ENCODE measurements at places on chromosomes 2 and 18.

GRCh38 chr18:77178559-77178958, 46.0 kb upstream of the MBP start:
- no peak for DNase-seq

- no peak for DNase-seq
Measured at GRCh38 chr18:3218819-3219218, 949 bp downstream of the MYOM1 start.

- DNase-seq, result no peak
Measured at GRCh38 chr2:44553456-44553855, 191.7 kb downstream of the CAMKMT start.

DNA sequence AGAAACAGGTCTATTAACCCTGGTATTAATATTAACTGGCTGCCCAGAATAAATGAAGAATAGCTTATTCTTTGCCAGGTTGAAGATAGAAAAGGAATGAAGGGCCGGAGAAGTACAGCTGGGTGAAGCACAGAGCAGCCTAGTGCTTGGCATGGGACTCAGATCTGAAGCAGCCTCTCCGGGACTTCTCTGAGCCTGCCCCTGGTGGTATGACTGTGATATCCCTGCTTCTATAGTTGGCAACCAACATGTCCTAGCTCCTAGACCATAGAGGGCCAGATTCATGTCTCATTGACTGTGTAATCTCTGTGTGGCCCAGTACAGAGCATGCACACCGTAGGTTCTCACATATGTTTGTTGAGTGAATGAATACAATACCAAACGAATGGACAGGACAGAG, 107.8 kb downstream of the MSH2 start:
- DNase-seq, result no peak

DNA sequence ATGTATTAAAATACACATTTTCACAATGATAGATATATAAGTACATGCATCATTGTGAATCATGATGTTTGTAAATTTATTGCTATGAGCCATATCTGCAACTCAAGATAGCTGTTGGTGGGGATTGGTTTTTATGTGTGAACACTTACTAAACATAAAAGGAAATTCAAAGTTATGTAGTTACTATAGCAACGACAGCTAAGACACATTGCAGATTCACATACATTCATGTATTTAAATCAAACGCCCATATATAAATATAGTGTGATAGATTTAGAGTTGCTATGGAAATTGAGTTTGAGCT, 65.6 kb downstream of the MAPRE2 start:
- no peak for DNase-seq
